ENCODE measurements at places on chromosomes 12 and 14.

- no peak overlapping the region for H3K27ac ChIP-seq
- no peak for DNase-seq
- no peaks in the 10 kb centered on the region for H3K27me3 ChIP-seq
- no peaks in the 10 kb centered on the region for H3K4me1 ChIP-seq
- no peaks in the 10 kb centered on the region for H3K36me3 ChIP-seq
These were observed 22.1 kb downstream of the PRKD1 start for GRCh38 chr14:29905543-29905942.

DNA sequence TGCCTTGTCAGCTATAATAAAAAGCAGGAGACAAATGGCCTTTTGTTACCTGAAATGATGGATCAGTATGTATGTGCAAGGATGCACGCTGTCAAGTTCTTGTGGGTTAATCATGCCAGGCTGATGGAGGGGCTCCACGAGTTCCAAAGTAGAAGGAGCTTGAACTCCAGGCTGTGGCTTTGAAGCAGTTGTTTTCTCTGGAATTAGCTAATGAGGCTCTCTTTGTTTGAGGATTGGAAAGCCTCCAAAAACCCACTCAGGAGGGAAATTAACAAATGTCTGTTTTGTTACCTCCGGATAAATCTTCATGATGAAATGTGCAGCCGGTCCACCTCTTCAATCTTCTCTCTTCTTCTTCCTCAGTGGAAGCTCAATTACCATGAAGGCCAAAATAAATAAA lies 605.5 kb downstream of the DIO2 start:
- H3K4me1 ChIP-seq, result no peaks in the 10 kb centered on the region
- no peak overlapping the region for H3K27ac ChIP-seq
- H3K27me3 ChIP-seq, result no peaks in the 10 kb centered on the region
- no peak for DNase-seq
- H3K36me3 ChIP-seq, result no peaks in the 10 kb centered on the region
- no peak overlapping the region for H3K4me3 ChIP-seq

GRCh38 chr14:81868172-81868571 lies 334.5 kb upstream of the SEL1L start:
- peaks cover 4% of the 10 kb centered on the region for H3K4me1 ChIP-seq
- peak; percentile 56 for DNase-seq
- H3K4me3 ChIP-seq, result no peak overlapping the region
- H3K27ac ChIP-seq, result no peak overlapping the region

DNA sequence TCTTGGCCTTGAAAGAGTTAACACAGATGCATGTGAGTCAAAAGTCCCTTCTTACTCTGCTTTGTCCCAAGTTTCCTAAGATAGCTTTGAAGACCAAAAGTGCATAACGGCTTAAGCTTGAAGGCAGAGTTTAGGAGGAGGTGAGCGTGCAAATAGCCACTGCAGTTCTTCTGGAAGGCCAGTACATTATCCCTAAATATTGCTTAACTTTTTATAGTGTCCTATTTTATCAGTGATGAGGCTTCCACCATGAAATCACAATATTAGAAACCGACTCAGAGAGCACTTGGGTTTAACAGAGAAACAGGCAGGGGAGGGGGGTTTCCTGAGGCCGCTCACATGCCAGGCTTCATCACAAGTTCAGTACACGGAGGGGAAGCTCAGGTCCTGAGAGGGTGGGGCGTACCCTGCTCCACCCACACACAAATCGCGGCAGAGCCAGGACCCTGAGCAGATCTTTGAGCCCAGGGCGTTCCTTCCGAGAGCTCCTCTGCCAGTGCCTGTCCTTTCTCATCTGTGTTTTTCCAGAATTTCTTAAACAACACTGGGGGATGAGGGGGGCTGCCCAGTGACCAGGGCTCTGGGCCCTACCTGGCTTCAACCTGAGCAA lies 26.8 kb upstream of the BDKRB2 start:
- no peaks in the 10 kb centered on the region for H3K36me3 ChIP-seq
- no peak for DNase-seq
- H3K27me3 ChIP-seq, result no peaks in the 10 kb centered on the region
- no peak overlapping the region for H3K4me3 ChIP-seq

GRCh38 chr12:79658221-79658620 lies 32.5 kb downstream of the PAWR start:
- peaks cover 56% of the 10 kb centered on the region for H3K4me1 ChIP-seq
- H3K36me3 ChIP-seq, result no peaks in the 10 kb centered on the region

- H3K27ac ChIP-seq, result no peak overlapping the region
- H3K27me3 ChIP-seq, result no peaks in the 10 kb centered on the region
- peaks cover 48% of the 10 kb centered on the region for H3K4me1 ChIP-seq
- H3K4me3 ChIP-seq, result peak overlapping the region; percentile 73
These were observed 1.6 kb downstream of the AEBP2 start for GRCh38 chr12:19440916-19441315.

GRCh38 chr14:95240859-95241813 lies 78.6 kb downstream of the CLMN start:
- no peaks in the 10 kb centered on the region for H3K4me1 ChIP-seq
- H3K36me3 ChIP-seq, result no peaks in the 10 kb centered on the region
- H3K27ac ChIP-seq, result no peak overlapping the region
- H3K4me3 ChIP-seq, result no peak overlapping the region
- no peaks in the 10 kb centered on the region for H3K27me3 ChIP-seq
- DNase-seq, result no peak

GRCh38 chr12:1819571-1819970 lies 794 bp upstream of the LRTM2 start:
- H3K4me1 ChIP-seq, result no peaks in the 10 kb centered on the region
- H3K36me3 ChIP-seq, result no peaks in the 10 kb centered on the region
- H3K27ac ChIP-seq, result no peak overlapping the region
- peak overlapping the region; percentile 51 for H3K4me3 ChIP-seq

GRCh38 chr14:32090686-32091085 lies 13.6 kb downstream of the ARHGAP5 start:
- no peak overlapping the region for H3K4me3 ChIP-seq
- no peak overlapping the region for H3K27ac ChIP-seq
- peaks cover 20% of the 10 kb centered on the region for H3K4me1 ChIP-seq

GRCh38 chr14:87676814-87677437 lies 316.1 kb downstream of the GALC start:
- no peak overlapping the region for H3K4me3 ChIP-seq
- DNase-seq, result no peak
- H3K4me1 ChIP-seq, result no peaks in the 10 kb centered on the region
- H3K27ac ChIP-seq, result no peak overlapping the region
- no peaks in the 10 kb centered on the region for H3K27me3 ChIP-seq

DNA sequence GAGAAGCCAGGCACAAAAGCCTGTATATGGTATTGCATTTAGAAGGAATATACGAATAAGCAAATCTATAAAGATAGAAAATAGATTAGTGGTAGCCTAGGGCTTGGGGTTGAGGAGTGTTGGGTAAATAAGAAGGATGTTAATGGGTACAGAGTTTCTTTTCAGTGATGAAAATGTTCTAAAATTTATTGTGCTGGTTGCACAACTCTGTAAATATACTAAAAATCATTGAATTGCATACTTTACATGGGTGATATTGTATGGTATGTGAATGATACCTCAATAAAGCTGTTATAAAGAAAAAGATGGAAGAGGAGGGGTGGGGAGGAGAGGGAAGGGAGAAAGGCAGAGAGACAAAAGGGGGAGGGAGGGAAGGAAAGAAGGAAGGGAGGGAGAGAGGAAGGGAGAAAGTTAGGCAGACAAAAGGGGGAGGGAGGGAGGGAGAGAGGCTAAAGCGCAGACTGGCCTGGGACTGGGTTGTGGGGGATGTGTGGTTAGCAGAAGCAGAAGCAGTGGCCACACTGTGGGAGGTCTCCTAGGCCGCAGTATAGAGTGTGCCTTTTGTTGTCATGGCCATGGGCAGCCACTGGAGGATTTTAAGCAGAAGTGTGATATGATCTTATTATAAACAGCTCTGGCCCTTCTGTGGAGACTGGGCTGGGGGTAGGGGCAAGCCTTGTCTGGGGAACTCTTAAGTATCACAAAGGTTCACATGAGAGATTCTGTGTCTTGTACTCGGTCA lies 73.6 kb upstream of the ELK3 start:
- H3K4me1 ChIP-seq, result peaks cover 6% of the 10 kb centered on the region
- no peak overlapping the region for H3K27ac ChIP-seq
- DNase-seq, result peak; percentile 30
- H3K4me3 ChIP-seq, result no peak overlapping the region

- no peaks in the 10 kb centered on the region for H3K27me3 ChIP-seq
- H3K4me1 ChIP-seq, result no peaks in the 10 kb centered on the region
- no peak overlapping the region for H3K4me3 ChIP-seq
- no peak for DNase-seq
- no peak overlapping the region for H3K27ac ChIP-seq
These were observed 24.4 kb downstream of the MYBPC1 start for GRCh38 chr12:101619026-101619786.

DNA sequence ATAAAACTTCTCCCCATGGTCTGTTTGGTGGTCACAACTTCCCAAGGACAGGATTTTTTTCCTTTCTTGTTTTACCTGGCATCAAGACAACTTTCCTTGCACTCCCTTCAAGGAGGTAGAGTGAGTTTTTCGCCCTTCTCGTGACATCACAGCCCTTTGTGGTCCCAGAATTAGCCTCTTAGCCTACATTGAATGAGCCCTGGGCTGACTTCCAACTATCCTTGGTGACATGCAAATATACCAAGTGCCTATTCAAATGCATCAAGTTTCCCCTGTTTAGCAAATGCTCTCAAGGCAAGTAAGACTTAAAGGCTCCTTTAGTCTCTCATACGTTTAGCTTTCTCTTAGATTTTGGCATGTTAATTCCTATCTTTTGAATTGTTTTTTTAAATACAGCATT lies 36.6 kb downstream of the TC2N start:
- H3K27ac ChIP-seq, result peak overlapping the region; percentile 35
- peaks cover 46% of the 10 kb centered on the region for H3K4me1 ChIP-seq
- H3K27me3 ChIP-seq, result peaks cover 6% of the 10 kb centered on the region
- DNase-seq, result peak; percentile 85

GRCh38 chr14:89912667-89913211 lies 41.8 kb downstream of the EFCAB11 start:
- peaks cover 31% of the 10 kb centered on the region for H3K4me1 ChIP-seq
- DNase-seq, result peak; percentile 53
- H3K4me3 ChIP-seq, result no peak overlapping the region
- no peak overlapping the region for H3K27ac ChIP-seq
- H3K36me3 ChIP-seq, result no peaks in the 10 kb centered on the region

DNA sequence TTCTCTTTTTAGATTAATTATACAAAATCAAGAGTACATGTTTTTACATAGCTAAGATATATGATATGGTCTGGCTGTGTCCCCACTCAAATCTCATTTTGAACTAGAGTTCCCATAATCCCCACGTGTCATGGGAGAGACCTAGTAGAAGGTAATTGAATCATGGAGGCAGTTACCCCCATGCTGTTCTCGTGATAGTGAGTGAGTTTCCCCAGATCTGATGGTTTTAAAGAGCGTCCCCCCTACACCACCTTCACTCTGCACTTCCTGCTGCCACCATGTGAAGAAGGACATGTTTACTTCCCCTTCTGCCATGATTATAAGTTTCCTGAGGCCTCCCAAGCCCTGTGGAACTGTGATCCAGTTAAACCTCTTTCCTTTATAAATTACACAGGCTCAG lies 21.4 kb upstream of the DRAM1 start:
- H3K36me3 ChIP-seq, result no peaks in the 10 kb centered on the region
- no peak overlapping the region for H3K4me3 ChIP-seq
- DNase-seq, result no peak
- H3K27me3 ChIP-seq, result no peaks in the 10 kb centered on the region

DNA sequence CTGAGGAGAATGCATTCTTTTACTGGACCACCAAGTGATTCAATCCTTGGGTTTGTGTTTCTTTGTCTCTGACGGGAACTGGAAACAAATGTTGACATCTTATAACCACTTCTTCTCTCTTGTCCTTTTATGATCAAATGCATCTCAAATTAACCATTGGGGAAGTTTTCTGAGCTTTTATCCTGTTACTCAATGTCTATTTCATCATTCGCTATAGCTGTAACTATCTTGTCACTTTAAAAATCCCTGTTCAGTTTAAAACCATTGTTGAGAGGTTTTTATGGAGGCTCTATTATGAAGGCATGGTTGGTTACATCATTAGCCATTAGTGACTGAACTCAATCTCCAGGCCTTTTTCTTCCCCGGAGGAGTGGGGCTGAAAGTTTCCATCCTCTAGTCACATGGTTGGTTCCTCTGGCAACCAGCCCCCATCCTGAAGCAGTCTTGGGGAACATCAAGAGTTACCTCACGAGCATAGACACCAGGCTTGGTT lies 2.7 kb upstream of the CLEC6A start:
- DNase-seq, result no peak
- peaks cover 24% of the 10 kb centered on the region for H3K4me1 ChIP-seq
- no peaks in the 10 kb centered on the region for H3K36me3 ChIP-seq
- H3K4me3 ChIP-seq, result no peak overlapping the region
- peak overlapping the region; percentile 17 for H3K27ac ChIP-seq

- no peaks in the 10 kb centered on the region for H3K36me3 ChIP-seq
- H3K27me3 ChIP-seq, result no peaks in the 10 kb centered on the region
- no peak overlapping the region for H3K4me3 ChIP-seq
- no peak overlapping the region for H3K27ac ChIP-seq
- no peaks in the 10 kb centered on the region for H3K4me1 ChIP-seq
These were observed 121.7 kb upstream of the FUT8 start for GRCh38 chr14:65290830-65291229.

GRCh38 chr14:35292770-35293561 lies 784 bp downstream of the PSMA6 start:
- DNase-seq, result no peak
- peak overlapping the region; percentile 88 for H3K4me3 ChIP-seq
- H3K27me3 ChIP-seq, result no peaks in the 10 kb centered on the region

DNA sequence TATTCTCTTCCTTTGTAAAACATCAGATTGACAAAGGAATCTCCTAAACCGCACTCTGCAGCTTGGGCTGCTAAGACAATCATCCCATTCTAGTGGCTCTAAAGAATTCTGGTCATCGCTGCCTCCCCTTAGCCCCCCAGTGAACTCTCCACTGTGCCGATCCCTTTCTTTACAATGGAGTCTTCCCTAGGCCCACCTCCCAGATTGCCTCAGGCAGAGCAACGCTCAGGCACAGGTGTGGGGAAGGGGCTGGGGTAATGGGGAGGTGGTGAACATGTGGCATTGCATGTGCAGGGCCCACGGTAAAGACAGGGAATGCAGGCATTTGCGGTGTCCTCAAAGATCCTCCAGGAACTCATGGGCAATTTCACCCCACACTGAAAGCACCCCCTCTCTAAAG lies 86.3 kb downstream of the PLEKHG3 start:
- H3K36me3 ChIP-seq, result no peaks in the 10 kb centered on the region
- no peak overlapping the region for H3K27ac ChIP-seq
- no peak overlapping the region for H3K4me3 ChIP-seq
- peak; percentile 21 for DNase-seq
- peaks cover 5% of the 10 kb centered on the region for H3K4me1 ChIP-seq

- H3K4me3 ChIP-seq, result no peak overlapping the region
- no peak overlapping the region for H3K27ac ChIP-seq
- H3K27me3 ChIP-seq, result no peaks in the 10 kb centered on the region
- no peaks in the 10 kb centered on the region for H3K4me1 ChIP-seq
- DNase-seq, result no peak
These were observed 72.1 kb upstream of the C14orf180 start for GRCh38 chr14:104507443-104507842.

DNA sequence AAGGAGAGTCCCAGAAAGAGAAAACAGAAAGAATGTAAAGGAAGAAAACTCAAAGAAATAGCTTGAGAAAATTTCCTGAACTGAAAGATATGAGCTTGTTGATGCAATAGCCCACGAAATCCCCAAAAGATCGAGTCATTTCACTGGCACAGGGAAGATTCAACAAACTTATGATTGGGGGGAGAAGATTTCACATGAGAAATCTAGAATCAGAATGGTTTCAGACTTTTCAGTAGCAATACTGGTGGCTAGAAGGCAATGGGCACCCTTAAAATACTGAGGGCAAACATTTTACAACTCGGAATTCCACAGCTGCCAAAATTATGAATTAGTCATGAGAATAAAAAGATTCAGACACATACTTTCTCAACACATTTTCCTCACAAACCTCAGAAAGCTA lies 8.9 kb upstream of the KRT7 start:
- H3K4me3 ChIP-seq, result no peak overlapping the region
- no peaks in the 10 kb centered on the region for H3K27me3 ChIP-seq
- no peaks in the 10 kb centered on the region for H3K4me1 ChIP-seq
- no peak overlapping the region for H3K27ac ChIP-seq
- DNase-seq, result no peak
